ENCODE measurements at places on chromosomes 13 and 19.

GRCh38 chr19:9381361-9381785 is 18.6 kb downstream of the ZNF177 start:
- no peak for DNase-seq

- DNase-seq: no peak
Measured at GRCh38 chr13:98413796-98414195, 163.1 kb downstream of the STK24 start.

DNA sequence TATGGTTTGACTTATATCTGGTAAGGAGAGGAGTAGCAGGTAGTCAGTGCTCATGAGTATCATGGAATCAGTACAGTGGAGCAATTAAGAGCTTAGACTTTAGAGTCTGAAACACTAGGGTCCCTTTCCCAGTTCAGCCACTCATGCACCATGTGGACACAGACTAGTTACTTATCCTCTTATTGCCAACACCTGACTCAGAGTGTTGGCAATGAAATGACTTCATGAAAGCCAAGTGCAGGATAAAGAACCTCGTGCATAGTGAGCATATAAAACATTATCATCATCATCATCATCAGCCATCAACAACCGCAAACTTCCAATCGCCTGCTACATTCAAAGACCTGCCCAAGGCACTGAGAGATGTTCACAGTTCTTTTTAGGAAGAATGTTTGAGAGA is 164.2 kb downstream of the FOXO1 start:
- no peak for DNase-seq

DNA sequence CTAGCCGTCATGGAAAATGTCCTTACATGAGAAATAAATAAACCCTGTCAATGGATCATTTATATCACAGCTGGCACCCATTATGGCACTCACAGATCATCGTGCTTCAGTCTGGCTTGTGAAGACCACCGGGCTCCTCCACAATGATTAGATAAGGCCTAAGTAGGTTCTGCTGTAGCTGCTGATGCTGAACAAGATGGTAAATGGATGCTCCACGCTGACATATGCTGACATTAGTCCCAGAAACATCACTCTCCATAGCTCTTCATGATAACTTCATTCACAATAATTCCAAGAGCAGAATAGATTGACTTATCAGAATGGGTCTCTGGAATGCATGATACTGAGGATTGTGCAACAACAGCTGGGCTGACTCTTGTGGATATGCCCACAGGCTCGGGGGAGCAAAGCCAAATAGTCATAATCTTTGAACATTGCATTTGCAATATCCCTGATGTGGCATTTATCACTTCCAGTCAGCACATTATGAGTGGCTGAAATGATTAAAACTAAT is 63.8 kb upstream of the RXFP2 start:
- DNase-seq: no peak

DNA sequence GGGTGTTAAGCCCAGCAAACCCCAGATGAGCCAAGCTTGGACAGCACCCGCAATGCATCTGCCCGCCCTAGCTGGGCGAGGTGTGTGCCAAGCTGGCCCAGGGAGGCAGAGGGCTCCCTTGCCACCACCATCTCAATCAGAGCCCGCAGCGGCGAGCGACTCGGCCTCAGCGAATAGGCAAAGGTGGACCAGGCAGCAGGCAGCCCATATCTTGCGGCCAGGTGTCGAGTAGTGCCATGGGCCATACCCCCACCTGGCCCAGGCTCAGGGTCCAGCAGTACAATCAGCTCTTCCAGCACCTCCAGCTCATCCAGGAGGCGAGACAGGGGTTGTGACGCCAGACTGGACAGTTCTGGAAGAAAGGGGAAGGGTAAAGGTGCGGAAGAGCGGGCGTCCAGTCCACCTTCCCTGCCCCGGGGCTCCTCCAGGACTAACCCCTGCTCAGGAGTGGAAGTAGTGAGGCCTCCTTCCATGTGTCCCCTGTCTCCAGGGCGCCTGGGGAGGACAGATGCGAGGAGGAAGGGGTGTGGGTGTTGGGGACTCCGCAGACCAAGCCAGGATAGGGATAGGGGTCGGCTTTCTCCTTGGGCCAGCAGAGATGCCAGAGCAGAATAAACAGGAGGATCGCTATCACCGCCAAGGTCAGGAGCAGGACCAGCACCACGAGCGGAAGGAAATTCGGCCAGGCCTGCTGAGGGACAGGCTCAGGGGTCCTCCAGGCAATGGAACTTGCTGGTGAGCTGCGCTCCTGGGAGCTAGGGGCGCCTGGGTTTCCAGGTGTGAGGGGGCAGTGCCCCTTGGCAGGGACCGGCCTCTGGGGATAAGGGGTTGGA is 2.8 kb downstream of the IGFLR1 start:
- no peak for DNase-seq

Measured in activated T-helper 1 cell treated with anti-CD3 and anti-CD28 coated beads, Interleukin-2, amount 50 U/mL, for 16 hours (primary cell).